ENCODE measurements at places on chromosomes 6 and 20.

- no peak for DNase-seq
These were observed 4.1 kb upstream of the CALHM5 start for GRCh38 chr6:116507324-116507723.

GRCh38 chr6:73532293-73532692, 11.5 kb upstream of the EEF1A1 start:
- DNase-seq, result no peak

DNA sequence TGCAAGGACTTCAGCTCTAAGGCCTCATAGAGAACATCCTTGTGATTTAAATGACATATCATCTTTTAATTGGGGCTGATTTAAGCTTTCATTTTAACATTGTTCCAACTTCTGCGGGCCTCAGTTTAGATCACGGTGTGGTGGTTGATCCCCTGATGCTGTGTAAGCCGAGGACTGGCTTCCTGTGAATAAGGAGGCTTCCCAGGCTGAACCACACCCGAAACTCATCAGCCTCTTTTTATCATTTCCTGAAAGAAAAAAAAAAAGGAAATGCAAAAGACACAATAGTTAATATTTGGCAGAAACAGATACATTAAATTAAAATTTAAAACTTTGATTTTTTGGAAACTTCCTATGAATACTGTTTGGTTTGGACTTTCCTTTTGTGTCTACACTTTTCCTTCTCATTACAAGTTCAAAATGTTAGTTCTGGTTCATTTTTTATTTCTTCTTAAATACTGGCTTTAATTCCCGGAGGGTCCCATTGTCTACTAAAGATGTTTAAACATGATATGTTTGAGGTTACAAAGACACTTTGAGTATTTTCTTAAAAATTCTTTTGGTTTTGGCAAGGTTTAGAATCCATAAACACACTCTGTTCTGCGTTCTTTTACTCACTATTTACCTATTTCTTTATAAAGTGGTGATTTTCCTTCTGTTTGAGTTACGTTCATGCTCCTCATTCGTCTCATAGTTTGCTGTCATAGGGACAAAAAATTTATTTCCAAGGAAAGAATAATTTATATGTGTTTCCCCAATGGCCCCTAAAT, 230.0 kb upstream of the SULF2 start:
- DNase-seq, result no peak

DNA sequence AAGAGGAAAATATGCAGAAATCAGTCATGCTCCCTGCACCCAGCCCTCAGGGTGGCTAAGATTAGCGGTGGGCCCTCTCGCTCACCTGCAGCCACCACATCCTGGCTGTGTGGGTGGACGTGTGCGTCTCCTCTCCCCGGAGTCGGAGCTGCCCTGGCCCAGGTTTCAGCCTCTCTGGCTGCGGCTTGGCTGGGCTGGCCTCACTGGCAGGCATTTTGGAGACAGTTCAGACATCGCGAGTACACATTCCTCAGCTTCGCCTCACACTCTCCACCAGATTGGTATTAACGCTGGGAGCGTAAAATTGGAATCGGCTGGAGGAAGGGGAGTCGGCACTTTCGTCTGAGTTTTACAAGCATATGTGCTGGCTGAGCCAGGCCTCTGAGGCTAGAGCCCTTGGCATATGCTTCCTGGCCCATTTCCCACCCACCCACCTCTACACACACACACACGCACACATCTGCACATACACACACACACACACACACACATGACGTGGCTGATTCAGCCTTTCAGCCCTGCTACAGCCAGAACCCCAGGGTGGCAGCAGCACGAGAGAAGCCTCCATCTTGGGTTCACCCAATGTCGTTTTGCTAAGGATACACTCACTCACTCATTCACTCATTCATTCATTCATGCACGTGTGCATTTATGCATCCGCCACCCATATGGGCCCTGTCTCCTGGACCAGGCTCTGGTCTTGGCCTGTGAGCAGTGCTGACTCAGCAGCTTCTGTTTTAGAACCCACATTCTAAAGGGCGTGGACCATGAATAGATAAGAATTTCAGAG, 42.9 kb downstream of the BCAS4 start:
- DNase-seq, result no peak

DNA sequence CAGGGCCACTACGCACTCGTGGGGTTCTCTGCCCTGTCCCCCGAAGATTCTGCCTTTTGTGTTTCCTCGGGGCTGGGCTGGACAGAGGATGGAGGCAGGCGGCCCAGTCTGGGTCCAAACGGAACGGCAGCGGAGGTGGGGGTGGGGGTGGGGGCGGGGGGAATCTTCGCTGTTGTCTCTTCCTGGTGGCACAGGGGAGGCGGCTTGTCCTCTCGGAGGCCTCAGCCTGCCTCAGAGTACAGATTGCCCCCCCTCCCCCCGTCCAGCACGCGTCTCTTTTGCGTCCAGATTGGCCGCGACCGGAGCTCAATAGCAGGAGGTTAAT, 1.4 kb upstream of the INSM1 start:
- DNase-seq, result no peak

GRCh38 chr6:157584036-157584435, 203.0 kb downstream of the ZDHHC14 start:
- no peak for DNase-seq

- no peak for DNase-seq
These were observed 50.0 kb downstream of the SASH1 start for GRCh38 chr6:148392671-148393070.

DNA sequence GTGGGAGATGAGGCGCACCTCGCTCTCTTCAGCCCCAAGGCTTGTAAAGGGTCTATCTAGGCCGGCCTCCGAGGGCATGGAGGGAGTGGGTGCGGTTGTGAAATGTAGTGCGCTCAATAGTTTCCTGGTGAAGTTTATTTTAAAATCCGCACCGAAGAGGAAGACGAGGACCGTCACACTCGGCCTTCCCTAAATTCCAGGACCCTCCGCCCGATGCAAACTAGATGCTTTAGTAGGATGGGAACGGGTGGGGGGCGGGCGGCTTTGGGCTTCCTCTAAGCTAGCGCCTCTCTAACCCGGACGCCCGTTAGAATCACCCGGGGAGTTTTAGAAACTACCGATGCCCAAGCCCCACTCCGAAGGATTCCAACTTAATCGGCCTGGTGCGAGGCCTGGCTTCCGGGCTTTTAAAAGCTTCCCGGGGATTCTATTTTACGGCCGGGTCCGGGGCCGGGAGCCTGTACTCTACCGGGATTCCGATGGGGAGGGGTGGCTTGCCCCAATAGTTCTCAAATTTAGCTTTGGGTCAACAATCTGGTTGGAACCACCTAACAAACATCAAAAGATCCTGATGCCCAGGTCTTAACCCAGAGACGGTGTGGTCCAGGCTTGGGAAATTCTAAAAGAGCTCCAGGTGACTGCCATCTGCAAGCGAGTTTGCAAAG, 548 bp upstream of the BCAS4 start:
- DNase-seq, result no peak

DNA sequence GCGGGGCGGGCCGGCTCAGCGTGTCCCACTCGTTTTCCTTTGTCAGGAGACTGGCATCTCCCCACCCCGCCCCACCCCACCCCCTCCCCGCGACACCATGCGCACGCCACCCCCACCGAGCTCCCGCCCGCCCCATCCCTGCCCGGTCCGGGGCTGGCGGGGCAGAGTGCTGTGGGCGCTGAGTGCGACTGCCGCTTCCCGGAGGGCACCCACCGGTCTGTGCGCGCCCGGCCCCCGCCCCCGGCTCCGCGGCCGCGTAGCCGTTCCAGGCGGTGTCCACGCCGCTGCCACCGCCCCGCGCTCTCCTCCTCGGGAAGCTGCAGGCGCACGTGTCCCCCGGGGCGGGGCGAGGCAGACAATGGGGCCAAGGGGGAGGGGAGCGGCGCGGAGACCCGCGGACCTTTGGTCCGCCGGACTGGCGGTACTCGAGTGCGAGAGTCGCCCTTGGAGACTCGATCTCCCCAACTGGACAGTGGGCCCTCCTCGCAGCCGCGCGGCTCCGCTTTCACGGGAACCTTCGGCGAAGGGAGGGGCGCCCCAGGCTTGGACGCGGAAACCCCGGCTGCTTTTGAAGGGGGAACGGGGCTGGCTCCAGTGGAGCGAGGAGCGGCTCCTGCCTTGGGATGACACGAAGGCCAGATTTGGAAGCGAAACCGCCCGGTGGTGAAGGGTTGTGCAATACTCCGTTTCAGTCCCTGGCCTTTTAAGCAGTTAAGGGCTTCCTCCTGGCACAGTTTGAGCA, 1.0 kb upstream of the SYNCRIP start:
- DNase-seq, result peak; percentile 71

- DNase-seq, result no peak
These were observed 602.4 kb downstream of the COL12A1 start for GRCh38 chr6:74603322-74604076.

GRCh38 chr6:64383277-64383676, 747.7 kb downstream of the PHF3 start:
- no peak for DNase-seq

- no peak for DNase-seq
These were observed 65.5 kb downstream of the PLCB4 start for GRCh38 chr20:9134346-9134745.

GRCh38 chr6:118387921-118388701, 160.0 kb upstream of the PLN start:
- DNase-seq, result no peak

DNA sequence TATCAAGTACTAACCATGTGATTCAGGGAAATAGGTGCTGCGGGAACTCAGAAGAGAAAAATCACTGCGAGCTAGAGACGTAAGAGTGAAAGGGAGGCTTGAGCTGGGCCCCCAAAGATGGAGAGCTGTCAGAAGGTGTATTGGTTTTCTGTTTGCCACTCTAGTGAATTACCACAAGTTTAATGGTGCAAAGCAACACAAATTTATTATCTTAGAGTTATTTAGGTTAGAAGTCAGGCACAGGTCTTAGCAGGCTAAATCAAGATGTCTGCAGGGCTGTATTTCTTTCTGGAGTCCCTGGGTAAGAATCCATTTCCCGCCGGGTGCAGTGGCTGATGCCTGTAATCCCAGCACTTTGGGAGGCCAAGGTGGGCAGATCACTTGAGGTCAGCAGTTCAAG, 2.5 kb downstream of the ZSWIM3 start:
- no peak for DNase-seq
